ENCODE measurements at places on chromosomes 16 and 17.
A peak's percentile ranks its signal among the peaks of the same experiment; 100 is the strongest.

- DNase-seq = no peak
These were observed 345.4 kb downstream of the PMP22 start for GRCh38 chr17:14919631-14920213.

- DNase-seq = no peak
These were observed 1.4 kb downstream of the COTL1 start for GRCh38 chr16:84616515-84616914.

DNA sequence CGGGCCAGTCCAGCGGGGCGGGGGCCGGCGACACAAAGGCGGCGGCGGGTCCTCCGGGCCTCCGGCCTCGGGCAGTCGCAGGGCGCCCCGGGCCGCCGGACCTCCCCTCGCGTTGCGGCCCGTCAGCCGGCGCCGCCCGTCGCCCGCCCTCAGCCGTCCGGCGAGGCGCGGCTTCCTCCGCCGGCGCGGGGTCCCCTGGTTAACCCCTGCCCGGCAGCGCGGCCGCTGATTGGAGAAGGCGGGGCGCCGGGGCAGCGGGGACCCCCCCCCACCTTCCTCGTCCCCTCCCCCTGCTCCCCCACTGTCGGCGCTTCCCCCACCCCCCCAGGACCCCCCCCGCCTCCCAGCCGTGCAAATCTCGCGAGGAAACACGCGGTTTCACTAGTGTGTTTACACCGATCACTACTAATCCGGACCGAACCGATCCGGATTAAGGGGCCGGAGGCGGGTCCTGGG lies at the start of gene TLK2:
TSS of gene TLK2 (plus strand) at position 402 of the 456 bp plus-strand sequence. CDS start 2,301 bp downstream, outside the sequence.
- DNase-seq = peak; percentile 32

- DNase-seq = no peak
These were observed 61.8 kb downstream of the SMG6 start for GRCh38 chr17:2241823-2242222.

- no peak for DNase-seq
These were observed 124.9 kb downstream of the METRNL start for GRCh38 chr17:83204230-83204725.

GRCh38 chr17:54948380-54948779 lies 20.1 kb downstream of the COX11 start:
- no peak for DNase-seq

DNA sequence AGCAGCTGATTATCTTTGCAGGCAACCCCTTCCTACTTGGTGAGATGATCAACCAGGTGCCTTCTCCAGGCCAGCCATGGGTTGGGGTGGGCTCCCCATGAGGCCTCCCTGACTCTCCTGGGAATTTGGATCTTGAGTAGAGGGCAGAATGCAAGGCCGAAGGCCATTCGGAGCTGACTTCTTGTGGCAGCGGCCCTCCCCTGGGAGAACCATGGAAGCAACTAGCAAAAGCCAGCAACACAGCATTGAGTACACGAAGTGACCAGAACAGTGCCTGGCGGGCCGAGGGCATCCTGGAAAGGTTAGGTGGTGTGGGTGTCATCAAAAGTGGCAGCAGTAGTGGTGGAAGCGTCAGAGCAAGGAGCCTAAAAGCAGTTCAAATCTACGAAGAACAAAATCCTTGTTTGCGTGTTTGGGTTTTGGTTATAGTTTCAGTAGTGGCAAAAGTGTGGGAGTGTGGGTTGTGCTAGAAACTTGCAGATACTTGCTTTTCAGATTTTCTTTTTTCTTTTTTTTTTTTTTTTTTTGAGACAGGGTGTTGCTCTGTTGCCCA lies 2.0 kb upstream of the ALDH3A1 start:
- no peak for DNase-seq
